ENCODE measurements at places on chromosomes 5 and 9.

DNA sequence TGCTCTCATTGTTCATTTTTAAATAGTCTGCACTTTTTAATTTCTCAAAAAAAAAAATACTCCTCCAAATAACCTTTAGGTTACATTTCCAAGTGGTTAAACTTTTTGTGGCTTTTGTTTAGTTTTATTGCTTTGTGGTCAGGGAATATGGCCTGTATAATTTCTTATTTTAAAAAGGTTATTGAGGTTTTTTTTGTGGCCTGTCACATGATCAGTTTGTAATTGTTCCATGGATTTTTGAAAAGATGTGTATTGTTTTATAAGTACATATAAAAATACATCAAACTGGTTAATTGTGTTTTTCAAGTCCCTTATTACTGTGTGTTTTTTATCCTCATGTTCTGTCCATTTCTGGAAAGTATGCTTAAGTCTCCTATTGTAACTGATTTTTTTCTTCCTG, 64.0 kb downstream of the ZNF618 start:
- no peak for DNase-seq

- DNase-seq, result no peak
Measured at GRCh38 chr5:113147537-113147936, 170.9 kb downstream of the DCP2 start.

DNA sequence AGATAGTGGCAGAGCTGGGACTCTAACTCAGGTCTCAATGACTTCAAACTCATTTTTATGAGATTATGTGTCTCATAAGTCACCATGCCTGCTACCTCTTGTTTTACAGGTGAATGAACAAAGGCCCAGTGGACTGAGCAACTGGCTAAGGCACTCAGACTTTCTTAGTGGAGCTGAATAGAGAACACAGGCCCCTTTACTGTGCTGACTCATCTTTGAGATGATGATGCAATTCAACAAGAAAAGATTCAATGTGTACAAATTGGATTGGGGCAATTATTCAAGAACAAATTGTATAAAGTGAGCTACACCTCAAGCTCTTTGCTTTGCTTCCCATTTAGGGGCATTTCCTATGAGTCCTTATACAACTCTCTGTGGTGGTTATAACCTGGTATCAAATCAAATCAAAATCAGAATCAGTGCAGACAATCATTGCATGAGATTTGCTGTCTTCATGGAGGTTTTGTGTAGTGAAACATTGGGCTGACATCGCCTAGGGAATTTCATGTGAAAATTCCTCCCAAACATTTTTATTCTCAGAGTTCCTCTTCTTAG, 84.3 kb upstream of the PPP2R2B start:
- no peak for DNase-seq

- DNase-seq, result no peak
Measured at GRCh38 chr9:72187121-72187695, 38.0 kb downstream of the GDA start.

DNA sequence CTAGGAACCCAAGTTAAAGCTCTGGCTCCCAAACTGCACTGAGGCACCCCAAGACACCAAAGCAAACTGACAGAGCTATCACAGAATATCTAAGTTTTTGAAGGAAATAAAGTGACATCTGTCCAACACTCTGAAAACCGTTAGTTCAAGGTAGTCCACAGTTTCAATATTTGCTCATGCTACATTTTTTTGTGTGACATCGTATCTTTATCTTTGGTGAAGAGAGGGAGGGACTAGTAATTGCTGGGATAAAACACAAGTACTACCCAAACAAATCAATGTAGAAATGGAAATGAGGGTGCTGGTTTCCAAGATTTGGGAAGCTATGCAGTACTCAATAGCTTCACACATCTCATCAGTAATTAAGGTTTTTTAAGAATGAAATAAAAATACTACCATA, 20.6 kb downstream of the LIFR start:
- no peak for DNase-seq

- no peak for DNase-seq
Measured at GRCh38 chr5:118520771-118521415, 467.5 kb downstream of the DTWD2 start.

GRCh38 chr9:137075275-137075775, 2.0 kb upstream of the UAP1L1 start:
- no peak for DNase-seq

- DNase-seq, result no peak
Measured at GRCh38 chr9:120153258-120153657, 426.7 kb downstream of the CDK5RAP2 start.

DNA sequence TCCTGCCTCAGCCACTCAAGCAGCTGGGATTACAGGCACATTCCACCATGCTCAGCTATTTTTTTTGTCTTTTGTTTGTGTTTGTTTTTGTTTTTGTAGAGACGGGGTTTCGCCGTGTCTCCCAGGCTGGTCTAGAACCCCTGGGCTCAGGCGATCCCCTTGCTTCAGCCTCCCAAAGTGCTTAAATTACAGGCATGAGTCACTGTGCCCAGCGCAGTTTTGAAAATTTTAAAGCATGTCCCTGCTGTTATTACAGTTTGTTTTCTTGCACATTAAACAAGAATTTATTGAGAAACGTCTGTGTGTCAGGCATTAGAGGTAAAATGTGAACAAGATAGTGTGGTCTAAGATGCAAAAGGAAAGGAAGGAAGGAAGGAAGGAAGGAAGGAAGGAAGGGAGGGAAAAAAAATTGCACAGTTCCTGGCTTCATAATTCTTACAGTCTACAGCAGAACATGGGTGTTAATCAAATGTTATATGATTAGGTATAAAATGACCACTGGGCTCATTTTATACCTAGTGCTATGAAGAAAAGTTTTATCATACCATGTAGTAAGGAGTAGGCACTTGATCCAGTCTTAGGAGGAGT, 205.4 kb downstream of the SNX18 start:
- DNase-seq, result no peak

DNA sequence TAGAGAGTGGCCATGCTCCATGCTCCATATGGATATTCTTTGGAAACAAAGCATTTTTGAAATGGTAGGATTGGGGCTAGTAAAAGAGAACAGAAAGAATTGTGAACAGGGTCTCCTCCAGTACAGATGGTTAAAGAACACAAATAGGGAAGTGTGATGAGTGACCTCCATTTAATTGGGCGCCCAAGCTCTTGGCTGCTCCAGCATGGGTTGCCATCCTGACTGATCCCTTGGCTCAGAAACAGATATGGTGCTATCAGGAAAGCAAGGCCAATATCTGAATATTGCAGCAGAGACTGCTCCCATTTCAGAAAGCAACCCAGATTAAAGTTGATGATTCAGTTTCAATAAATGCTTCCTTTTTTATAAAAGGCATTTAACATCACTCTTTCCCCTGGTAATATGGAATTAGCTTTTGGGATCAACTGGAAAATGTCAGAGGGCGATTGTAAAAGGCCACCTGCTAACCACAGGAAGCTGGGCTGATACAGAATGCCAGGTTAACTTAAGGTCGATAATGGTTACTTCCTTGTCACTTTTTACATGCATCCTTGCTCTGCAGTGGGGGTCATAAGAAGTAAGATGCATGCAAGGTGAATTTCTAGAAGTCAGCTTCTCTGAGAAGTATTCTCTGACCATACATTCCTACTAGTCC, 52.9 kb downstream of the TMC1 start:
- no peak for DNase-seq

DNA sequence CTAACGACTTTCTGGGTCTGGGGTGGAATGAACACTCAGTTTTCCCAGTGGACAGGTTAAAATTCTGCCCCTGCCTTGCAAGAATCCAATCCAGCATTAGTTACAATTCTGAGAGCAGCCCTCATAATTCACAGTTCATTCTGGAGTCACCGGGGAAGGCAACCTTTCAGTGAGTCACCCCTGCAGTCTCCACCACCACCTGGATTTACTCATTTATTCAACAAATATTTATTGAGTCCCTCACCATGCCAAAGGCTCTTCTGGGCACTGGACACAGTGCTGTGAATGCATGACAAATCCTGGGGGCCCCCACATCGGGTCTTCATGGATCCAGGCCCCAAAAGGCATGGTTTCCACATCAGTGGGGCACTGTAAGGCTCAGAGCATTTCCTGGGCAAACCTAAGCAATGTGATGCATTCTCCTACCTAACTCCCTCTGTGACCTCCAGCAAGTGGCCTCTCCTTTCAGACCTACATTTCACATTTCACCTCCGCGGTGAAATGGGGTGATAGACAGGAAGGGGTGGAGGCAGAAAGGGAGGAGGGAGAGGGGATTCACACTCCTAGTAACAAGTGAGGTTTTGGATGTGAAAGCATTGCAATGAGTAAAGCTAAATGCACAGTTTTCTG, 6.4 kb upstream of the MSX2 start:
- no peak for DNase-seq

DNA sequence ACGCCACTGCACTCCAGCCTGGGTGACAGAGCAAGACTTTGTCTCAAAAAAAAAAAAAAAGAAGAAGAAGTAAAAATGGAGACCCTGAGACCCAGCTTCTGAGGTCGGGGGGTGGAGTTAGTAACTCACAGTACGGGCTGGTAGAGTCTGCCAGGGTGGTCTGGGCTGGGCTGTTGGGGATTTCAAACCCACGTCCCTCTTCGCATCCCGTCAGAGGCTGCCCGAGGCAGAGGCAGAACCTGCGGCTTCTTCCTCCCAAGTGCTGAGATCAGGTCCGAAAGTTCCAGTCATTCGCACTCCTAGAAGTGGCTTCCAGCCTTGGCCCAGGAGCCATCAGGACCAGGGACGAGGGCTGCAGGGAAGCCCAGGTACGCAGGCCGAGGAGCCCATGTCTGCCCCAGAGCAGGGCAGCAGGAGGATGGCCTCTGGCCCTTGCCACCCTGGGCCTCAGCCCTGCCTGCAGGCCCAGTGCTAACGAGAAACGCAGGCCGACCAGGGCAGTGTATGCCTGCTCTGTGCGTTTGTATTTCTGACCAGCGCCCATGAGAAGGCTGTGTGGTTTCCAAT, 9.9 kb upstream of the SLC2A6 start:
- no peak for DNase-seq

DNA sequence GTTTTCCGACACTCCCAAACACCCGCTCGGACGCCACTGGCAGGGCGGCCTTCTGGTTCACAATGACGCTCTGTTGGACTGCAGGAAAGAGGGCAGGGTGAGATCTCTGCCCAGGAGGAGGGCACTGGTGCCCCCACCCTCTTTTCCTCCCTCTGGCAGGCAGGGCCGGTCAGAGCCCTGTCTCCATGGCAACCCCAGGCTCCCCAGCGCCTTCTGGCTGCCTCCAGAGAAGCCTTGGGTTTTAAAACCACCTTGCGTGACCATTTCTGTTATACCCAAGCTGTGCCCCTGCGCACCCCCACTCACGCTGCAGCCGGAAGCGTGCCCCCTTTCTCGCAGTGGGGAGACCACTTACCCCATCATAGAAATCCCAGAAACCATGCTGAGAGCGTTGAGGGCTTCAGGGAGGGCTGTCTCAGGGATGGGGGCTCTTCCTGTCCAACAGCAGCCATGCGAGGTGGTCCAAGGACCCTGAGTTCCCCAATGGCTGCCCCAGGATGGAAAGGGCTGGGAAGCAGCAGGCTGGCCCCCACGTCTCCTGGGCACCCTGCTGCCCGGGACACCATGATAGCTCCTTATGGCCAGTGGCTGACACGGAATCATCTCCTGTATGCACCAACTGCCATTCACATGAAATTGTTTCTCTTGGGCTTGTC, 7.3 kb downstream of the C9orf50 start:
- no peak for DNase-seq

DNA sequence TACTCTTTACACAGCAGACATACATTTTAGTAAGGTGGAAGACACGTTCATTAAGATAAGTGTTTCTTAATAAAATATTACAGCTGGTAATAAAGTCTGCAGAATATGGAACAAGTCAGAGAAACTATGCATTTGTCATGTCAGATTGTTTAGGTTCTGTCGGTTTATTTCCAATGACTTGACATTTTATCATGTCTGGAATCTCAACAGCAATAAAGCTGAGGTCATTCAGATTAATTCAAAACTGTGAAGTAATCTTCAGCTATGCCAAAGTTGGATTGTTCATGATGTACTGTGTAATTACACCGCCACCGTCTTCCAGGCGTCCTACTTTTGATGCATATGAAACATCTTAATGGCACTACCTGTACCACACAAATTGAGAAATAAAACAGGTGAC, 1032.6 kb downstream of the CDH12 start:
- DNase-seq, result no peak

GRCh38 chr9:115637661-115638060, 515.9 kb upstream of the PAPPA start:
- no peak for DNase-seq

DNA sequence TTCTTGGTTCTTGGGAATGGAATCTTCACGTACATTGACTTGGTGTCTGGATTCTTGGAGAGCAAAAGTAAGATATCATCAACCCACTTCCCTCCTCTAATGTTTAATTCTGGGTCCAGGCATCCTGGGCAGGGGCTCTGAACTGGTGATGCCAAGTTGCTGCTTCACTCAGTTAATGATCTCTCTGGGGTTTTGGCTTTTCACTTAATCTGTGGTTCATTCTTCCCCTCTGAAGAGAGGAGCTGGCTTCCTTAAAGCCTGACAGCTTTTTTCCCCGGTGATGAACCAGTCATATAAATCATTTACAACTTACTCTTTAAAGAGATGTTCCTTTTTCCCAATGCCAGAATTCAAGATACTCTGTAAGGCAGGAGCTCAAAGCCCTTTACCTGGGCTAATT, 65.9 kb downstream of the ARHGAP26 start:
- DNase-seq, result no peak

GRCh38 chr9:88975966-88976889, 15.0 kb upstream of the S1PR3 start:
- DNase-seq, result no peak

GRCh38 chr9:82968388-82968787, 94.6 kb downstream of the RASEF start:
- DNase-seq, result no peak

GRCh38 chr5:142618130-142618523, 67.8 kb downstream of the FGF1 start:
- DNase-seq, result no peak

DNA sequence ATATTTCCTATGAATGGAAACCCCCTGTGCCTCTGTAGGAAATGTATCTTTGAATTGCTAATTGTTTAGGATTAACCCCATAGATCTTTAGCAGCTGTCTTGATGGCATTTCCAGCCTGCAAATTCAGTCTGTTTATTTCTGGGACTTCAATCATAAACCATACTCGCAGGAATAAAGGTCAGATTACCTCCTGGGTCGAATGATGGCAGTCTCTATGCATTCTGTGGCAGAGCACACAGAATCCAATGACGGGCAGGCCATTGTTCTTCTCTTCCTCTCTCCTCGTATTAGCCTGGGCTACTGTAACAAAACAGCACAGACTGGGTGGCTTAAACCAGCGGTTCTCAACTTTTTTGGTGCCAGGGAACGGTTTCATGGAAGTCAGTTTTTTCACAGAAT, 199.9 kb downstream of the PCSK5 start:
- no peak for DNase-seq

DNA sequence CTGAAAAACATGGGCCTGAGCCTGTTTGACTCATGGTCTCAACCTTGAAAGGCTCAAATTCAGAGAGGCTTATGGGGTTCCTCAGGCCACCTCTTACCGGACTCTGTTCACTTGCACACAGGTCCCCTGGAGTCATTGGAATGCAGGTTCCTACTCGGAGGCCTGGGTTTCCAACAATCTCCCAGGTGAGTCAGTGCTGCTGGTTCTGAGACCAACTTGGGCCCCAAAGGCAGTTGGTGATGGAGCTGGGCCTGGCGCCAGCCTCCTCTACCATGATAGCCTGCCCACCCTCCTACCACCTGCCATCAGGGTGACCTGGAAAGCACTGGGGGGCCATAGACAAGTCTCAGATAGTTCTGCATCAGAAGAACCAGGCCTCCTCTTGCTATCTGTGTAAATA, 188.4 kb downstream of the RGS3 start:
- no peak for DNase-seq
